ENCODE measurements at places on chromosomes 13 and 19.

DNA sequence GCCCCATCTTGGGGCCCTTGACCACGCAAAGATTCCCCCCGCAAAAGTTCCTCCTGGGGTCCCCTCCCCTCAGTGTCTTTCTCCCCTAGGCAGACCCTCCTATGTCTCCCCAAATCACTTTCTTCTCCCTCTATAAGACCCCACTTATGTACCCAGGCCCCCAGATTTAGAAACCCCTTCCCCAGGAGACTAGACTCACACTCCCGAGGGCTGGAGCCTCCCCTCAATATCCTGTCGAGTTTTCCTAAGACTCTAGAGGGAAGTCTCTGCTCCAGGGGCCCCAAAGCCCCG is 1.4 kb downstream of the SLC1A5 start:
- no peak for DNase-seq

DNA sequence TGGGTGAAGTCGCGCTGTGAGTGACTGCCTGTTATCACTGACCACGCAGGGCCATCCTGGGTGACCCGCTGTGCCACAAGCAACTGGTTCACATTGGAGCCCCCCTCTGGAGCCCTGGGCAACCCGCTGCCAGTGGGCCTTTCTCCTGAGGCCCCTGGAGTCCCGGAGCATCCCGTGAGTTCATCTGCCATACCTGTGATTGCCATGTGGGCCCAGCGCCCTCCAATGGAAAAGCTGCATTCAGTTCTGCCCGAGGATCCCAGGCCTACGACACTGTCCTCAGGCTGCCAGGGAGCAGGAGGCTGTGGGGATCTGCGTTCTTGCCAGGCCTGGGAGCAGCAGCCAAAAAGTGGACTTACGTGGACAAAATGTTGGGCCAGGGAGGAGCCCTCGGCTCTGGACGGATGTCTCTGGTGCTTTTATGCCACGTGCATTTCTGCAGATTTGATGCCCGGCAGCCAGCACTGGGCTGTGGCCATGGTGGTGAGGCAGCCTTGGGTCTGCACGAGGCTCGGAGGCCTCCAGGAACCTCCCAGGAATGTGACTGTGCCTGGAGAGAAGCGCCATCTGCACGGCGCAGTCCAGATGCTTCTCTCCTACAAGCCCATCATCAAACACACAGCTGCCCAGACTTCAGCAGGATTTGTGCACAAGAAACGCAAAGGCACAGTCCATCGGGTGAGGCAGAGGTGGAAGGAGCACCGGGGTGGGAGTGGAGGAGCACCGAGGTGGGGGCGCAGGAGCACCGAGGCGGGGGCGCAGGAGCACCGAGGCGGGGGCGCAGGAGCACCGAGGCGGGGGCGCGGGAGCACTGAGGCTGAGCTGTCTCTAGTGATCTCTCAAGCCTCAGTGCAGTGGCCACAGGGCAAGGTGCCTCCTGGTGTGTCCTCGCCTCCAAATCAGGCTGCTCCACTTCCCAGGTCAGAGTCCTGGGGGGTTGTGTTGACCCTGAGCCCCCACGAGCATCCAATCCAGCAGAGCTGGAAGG is 44.0 kb downstream of the C13orf46 start:
- no peak for DNase-seq

DNA sequence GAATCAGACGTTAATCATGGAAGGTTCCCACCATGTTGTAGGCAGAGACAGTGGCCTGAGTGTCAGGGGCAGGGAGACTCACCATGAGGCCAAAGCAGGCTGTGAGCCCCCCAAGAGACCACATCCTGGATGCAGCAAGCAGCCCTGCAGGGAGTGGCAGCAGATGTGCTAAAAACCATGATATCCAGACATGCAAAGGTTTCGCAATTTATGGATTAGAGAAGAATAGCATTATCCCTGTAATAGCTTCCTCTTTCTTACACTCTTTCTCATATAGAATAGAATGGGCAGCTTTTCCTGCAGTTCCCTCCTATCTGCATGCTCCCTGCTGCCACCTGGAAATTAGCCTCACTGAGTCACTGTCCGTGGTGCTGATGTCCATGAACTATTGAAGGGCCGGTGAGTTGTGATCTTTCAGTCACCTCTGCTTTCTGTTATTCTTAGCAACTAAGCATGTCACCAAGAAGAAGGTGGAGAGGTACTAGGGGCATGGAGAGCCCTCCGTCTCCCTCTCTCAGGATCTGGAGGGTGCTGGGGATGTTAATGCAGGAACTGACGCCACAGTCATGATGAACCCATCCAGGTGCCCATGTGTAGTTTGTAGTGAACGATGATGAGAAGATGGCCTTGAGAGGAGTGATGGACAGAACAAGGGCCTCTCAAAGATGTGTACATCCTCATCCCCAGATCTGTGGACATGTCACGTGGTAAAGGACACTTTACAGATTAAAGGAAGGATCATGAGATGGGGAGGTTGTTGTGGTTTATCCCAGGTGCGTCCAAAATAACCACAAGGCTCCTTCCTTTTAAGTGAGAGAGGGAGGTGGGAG is 9.9 kb downstream of the CEACAM4 start:
- DNase-seq = no peak

DNA sequence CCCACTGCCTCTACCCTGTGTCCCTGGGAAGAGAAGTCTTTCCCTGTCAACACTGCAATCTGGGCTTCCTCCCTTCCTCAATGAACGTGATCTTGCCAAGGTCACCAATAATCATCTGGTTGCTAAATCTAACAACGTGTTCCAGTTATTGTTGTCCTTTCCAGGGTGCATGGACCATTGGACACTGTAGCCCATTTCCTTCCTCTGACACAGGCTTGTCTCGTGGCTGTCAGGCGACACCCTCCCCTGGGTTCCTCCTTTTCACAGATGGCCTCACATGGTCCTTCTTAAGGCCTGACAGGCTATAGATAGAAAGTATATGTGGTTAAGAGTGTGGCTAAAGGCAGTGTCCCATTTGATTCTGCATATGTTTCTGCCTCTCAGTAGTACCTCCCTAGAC is 67.7 kb upstream of the STARD13 start:
- DNase-seq = no peak

DNA sequence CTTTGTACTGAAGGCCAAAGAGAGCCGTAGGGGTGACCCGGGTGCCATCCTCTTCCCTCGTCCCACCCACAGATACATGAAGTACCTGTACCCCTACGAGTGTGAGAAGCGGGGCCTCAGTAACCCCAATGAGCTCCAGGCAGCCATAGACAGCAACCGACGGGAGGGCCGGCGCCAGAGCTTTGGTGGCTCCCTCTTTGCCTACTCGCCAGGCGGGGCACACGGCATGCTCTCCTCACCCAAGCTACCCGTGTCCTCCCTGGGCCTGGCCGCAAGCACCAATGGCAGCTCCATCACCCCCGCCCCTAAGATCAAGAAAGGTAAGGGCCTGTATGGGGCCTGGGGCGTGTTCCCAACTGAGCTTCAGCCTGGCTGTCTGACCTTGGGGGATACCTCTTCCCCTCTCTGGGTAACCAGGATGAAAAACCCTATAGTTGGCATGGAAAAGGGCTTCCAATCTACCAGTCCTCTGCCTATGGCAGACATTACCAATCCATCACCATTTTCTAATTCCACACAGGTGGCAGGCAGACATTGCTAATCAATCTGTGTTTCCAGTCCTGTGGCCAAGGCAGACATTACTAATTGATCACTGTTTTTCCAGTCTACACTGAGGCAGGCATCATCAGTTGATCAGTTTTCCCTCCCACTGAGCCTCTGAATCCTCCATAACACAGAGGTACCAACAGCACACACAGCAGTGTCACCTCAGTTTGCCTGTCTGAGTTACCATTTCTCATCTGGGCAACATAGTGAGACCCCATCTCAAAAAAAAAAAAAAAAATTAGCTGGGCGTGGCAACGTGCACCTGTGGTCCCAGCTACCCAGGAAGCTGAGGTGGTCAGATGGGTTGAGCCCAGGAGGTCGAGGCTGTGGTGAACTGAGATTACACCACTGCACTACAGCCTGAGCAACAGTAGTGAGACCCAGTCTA is 19.1 kb upstream of the WDR18 start:
- DNase-seq = no peak

GRCh38 chr13:85243831-85244230 is 555.4 kb downstream of the SLITRK6 start:
- no peak for DNase-seq

GRCh38 chr13:87925006-87925405 is 253.8 kb downstream of the SLITRK5 start:
- no peak for DNase-seq

DNA sequence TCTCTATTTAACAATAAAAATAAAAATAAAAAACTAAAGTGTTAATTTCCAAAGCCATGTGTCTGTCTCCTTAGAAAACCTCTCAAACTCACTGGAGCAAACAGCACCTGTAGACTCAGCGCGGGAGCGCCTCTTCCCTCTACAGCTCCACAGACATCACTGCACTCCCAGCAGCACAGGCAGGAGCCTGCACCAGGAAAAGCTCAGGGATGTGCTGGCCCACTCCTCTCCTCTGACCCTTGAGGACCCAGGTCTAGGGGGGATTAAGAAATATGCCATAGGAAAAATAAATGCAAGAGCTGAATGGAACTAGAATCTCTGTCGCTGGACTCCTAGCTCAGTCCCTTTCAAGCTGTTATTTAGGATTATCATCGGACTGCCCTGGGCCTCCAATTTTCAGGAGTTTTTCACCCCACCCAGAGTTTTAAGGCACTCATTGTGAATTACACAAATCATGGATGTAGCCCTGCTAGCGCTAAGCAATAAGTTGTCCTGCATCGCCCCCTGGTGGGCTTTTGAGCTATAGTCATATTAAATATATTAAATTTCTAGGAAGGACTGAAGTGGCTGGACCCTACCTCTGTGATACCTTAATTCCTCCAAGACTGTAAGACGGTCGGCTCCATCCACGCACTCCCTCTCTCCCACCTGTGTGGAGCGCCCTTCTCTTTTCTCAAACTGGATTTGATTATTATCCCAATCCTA is 333.9 kb downstream of the UQCRFS1 start:
- peak; percentile 20 for DNase-seq

GRCh38 chr13:112574834-112575613 is 12.9 kb downstream of the TUBGCP3 start:
- no peak for DNase-seq

- no peak for DNase-seq
Observed at GRCh38 chr13:106110241-106110855, 425.1 kb downstream of the EFNB2 start.

GRCh38 chr19:8107301-8107903 is 42.0 kb downstream of the FBN3 start:
- DNase-seq = no peak

GRCh38 chr19:5023128-5023571 is 54.2 kb downstream of the KDM4B start:
- no peak for DNase-seq

GRCh38 chr19:3658004-3658869 is 31.6 kb upstream of the CACTIN start:
- DNase-seq = no peak

- no peak for DNase-seq
Observed at GRCh38 chr13:35797991-35798390, 321.5 kb upstream of the MAB21L1 start.

GRCh38 chr13:97266772-97267417 is 44.8 kb downstream of the MBNL2 start:
- no peak for DNase-seq

DNA sequence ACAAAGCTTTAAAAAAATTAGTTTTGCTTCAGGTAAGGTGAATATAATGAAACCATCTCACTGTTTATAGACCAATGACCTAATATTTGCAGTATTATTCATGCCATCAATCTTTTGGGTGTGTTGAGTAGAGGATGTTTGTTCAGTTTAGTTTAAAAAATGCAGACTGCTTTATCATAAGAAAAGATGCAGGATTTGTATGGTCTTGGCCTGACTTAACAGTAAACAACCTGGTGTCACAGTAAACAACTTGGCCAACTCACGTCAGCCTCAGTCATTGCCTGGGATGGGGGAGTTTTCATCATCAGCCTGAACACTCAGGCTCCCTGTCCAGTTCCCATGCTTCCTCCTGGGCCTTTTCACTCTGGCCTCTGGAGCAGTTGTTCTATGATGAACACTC is 55.1 kb downstream of the LMO7 start:
- DNase-seq = no peak

DNA sequence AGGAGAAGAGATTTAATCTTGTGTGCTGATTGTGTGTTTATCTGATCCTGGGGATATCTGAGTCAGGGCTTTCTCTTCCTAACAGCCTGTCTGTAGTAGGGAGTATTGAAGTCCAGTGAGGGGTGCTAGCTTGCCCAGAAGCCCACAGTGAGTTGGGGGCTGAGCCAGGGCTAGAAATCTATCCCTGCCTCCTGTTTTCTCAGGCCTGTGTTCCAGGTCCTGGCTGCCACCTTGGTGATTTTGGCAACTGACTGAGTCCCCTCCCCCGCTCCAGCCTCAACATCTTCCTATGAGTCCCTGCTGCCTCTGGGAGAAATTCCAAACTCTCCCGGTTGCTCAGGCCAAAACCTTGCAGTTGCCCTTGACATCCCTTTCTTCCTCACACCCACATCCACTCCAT is 7.7 kb upstream of the NOVA2 start:
- no peak for DNase-seq

DNA sequence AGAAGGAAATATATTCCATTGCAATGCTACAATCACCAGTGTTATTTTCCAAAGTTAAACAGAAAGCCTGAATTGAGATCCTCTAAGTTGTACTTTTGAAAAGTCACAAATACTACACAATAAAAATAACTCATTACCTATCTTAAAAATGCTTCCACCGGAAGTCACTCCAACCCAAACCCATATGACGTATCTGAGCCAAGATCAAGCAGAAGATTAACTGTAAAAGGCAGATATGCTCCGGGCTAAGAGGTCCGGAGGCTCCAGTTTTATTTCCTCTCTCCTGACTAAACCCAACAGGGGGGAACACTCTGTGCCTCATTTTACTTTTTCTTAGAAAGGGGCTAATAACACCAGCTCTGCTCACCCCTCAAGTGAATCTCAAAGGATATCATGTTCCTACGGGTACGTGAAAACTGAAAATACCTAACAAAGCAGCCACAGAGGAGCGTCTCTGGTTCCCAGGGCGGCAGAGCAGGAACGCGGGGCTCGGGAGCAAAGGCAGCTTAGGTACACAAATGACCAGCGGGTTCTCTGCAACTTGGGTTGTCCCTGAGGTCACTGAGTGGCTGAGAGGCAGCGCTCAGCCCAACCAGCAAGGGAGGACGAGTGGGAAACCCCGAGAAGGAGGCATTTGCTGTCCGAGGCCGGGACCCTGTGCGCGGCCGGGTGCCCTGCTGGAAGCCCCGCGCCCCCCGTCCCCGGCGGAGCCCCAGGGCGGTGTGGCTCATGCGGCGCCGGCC is 750 bp downstream of the RAB20 start:
- no peak for DNase-seq

- no peak for DNase-seq
Observed at GRCh38 chr13:36088463-36088862, 42.7 kb downstream of the DCLK1 start.

DNA sequence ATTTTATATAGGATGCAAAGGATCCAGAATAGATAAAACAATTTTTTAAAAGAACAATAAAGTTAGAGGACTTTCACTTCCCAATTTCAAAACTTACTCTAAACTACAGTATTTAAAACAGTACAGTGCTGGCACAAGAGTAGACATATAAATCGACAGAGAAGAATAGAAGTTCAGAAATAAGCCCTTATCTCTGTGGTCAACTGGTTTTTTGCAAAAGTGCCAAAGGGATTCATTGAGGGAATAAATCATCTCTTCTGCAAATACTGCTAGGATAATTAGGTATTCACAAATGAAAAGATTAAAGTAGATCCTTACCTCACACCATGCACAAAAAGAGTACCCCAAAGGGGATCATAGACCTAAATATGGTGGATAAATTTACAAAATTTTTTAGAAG is 431.0 kb upstream of the HTR2A start:
- DNase-seq = no peak

- DNase-seq = no peak
Observed at GRCh38 chr19:17391371-17392151, 2.4 kb downstream of the CCDC194 start.

Data from stimulated activated CD4-positive, alpha-beta T cell treated with anti-CD3 and anti-CD28 coated beads, Interleukin-15, amount 100 ng/mL, for 1 hour (primary cell).